Stimulated activated CD4-positive, alpha-beta T cell treated with anti-CD3 and anti-CD28 coated beads, Interleukin-4, amount 100 ng/mL, for 1 hour (primary cell): ENCODE measurements at places on chromosomes 16 and 17.

DNA sequence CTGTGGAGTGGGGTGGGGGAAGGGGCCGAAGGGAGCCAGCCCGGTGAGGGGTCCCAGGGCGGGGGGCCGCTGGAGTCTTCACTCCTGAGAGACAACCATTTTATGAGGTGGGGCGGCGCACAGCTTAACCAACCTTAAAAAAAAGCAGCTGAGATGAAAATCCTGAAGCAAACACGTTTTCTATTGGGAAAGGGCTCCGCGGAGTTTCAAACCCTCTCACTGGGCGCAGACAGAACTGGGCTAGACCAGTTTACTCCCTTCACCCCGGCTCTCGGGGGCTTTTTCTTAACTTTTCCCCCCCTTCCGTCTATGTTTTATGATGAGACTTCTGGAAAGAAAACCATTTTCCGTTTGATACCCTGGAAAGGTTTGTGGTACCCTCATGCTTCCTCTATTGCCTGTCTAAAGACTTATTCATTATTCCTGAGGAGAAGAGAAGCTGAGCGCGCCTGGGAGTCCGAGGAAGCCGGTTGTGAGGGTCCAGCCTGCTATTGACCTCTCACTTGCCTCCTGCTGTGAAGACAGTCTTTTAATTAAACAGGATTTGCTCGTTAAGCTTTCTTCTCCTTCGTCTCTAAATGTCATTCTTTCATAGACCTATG lies 482 bp upstream of the SSH2 start:
- DNase-seq: no peak

- no peak for DNase-seq
Observed at GRCh38 chr16:88382491-88383400, at the start of gene ZNF469. ZNF469 (plus strand) TSS chr16:88382959; CDS start chr16:88427471, 44,512 bp downstream.

- DNase-seq: no peak
Observed at GRCh38 chr17:4623249-4623648, 18.2 kb downstream of the ALOX15 start.

DNA sequence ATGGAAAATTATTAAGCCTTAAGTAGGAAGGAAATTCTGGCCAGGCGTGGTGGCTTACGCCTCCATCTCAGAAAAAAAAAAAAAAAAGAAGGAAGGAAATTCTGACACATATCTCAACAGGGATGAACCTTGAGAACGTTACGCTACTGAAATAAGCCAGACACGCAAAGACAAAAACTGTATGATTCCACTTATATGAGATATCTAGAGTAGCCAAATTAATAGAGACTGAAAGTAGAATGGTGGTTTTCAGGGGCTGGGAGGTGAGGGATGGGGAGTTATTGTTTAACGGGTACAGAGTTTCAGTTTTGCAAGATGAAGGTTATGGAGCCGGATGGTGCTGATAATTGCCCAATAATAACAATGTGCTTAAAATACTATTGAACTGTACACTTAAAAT lies 16.2 kb upstream of the HNF1B start:
- DNase-seq: no peak

DNA sequence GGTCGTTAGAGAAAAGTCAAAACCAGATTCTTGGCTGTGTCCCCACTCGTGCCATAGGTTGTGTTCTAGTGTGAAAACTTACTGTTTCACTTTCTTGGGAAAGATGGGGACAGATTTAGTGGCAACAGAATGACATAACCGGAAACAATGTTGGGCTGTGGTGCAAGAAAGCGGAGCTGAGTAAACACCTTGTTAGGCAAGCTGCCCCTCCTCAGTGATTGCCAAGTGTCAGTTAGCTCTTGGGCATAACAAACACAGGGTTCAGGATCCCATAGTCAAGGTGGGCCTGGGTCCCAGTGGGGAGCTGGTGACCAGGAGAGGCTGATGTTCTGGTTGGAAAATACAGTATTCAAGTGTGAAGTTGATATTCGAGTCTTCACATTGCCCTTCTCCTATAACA lies 15.4 kb downstream of the UBN1 start:
- no peak for DNase-seq

DNA sequence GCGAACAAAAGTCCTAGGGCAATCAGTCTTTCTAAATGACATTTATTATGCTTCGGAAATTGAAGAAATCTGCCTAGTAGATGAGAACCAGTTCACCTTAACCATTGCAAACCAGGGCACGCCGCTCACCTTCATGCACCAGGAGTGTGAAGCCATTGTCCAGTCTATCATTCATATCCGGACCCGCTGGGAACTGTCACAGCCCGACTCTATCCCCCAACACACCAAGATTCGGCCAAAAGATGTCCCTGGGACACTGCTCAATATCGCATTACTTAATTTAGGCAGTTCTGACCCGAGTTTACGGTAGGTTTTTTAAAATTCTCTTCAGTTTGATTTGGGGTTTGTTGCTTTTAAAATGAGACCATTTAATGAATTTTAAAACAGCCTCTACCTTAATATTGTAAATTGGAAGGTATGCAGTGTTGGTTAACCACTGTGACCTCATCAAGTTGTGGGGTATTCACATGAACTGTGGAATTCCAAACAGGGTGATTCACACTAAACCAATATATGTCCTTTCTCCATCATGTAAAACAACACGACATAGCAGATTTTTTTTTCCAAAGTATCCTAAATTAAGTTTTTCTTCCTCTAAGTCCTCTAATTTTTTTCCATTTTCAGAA lies 6.2 kb upstream of the EVI2A start:
- DNase-seq: no peak

DNA sequence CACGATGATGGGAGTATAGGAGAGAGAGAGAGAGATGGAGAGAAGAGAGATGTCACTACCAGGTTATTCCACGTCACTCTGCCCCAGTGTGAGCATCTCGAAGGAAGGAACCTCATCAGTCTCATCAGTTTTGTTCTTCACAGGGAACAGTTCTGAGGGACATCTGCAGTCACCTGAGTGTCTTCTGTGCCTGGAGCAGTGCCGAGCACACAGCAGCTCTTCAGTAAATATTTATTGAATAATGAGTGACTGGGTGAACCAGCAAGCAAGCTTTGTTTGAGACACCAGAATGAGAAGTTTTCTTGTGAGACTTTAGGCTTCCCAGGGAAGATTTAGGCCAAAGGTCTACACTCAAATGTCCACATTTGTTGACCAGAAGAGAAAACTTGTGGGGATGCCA lies 142.4 kb upstream of the IRX3 start:
- no peak for DNase-seq

DNA sequence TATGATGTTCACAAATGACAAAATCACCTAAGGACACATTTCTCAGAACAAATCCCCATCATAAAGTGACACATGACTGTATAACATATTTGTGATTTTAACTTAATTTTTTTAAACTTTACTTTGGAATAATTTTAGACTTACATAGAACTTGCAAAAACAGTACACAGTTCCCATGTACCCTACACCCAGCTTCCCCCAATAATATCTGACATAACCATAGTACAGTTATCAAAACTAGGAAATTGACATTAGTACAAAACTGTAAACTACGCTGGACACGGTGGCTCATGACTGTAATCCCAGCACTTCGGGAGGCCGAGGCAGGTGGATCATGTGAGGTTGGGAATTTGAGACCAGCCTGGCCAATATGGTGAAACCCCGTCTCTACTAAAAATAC lies 24.8 kb downstream of the CDC27 start:
- no peak for DNase-seq

GRCh38 chr16:27129401-27129800 lies 62.7 kb downstream of the C16orf82 start:
- DNase-seq: no peak

DNA sequence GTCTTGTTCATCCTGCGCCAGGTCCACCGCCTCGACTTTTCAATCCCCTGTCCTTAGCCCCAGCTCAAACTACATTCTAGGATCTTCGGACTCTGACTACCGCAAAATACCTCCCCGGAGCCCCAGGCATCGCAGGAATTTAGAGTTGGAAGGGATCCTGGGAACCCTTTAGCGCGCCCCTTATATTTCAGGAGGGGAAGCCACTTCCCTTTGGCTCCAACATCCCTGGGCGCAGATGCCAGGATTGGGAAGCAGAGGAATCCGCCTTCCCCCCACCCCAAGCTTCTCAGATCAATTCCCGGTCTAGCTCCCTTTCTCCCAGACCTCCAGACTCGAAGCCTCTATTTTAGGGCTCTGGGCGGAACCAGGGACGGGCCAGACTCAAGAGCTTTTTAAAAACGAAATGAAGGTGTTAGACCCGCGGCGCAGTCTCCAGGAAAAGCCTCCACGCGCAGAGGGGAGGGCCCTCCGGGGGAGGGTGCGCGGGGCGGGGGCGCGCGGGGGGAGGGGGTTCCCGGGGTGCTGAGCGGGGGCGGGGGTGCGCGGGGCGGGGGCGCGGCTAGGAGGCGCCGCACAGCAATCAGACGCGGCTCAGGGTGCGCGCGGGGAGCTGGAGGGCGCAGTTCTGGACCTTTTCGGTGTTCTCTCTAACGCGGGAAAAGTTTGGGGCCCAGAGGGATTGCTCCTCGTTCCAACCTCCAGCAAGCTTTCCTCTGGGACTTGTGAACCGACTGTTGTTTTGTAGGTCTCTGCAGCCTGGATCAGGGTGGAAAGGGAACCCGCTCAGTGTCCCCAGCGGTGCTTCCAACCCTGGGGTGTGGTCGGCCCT lies 1.6 kb downstream of the AHSP start:
- peak; percentile 13 for DNase-seq

DNA sequence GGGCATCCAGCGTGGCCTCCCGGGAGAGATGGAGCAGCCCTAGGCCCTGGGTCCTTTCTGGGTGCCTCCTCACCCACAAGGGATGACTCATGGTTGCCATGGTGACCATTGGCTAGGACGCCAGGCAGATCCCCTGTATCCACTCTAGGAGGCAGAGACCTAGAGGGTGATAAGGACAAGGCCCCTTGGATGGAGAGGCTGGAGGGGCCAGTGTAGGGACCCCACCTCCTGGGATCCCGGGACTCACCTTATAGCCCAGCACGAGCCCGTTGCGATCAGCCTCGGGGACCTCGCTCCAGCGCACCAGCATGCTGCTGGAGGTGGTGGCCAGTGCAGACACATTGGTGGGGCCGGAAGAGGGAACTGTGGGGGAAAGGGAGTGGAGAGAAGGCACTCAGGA lies 82.2 kb upstream of the CDC42EP4 start:
- DNase-seq: no peak

DNA sequence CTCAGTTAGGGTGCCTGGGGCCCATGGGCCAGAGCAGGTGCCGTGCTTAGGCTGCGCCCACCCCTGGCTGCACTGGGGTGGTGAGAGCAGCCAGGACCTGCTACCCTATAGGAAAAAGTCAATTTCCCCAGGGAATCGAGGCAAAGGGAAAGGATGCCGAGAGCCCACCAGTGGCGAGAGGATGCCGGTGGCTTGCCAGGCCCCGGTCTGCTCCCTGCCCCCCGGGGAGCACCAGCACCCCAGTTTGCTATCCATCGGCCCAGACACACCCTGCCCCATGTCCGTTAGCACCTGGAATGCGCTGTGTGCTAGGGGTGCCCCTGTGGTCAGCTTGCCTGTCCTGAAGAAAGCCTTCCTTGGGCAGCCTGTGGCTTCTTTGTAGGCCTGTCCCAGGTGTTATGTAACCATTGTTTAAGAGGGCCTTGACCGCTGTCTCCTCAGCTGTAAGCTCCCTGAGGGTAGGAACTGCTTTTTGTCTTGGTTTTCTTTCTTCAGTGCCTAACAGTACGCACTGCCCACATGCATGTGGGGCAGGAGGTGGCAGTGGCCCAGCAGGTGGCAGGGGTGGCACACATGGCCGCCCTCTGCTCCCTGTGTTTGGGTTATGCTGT lies 40.8 kb downstream of the NT5M start:
- no peak for DNase-seq

- no peak for DNase-seq
Observed at GRCh38 chr17:44568945-44569858, 11.9 kb downstream of the FZD2 start.

- DNase-seq: no peak
Observed at GRCh38 chr17:34305606-34306005, 13.6 kb upstream of the CCL8 start.

DNA sequence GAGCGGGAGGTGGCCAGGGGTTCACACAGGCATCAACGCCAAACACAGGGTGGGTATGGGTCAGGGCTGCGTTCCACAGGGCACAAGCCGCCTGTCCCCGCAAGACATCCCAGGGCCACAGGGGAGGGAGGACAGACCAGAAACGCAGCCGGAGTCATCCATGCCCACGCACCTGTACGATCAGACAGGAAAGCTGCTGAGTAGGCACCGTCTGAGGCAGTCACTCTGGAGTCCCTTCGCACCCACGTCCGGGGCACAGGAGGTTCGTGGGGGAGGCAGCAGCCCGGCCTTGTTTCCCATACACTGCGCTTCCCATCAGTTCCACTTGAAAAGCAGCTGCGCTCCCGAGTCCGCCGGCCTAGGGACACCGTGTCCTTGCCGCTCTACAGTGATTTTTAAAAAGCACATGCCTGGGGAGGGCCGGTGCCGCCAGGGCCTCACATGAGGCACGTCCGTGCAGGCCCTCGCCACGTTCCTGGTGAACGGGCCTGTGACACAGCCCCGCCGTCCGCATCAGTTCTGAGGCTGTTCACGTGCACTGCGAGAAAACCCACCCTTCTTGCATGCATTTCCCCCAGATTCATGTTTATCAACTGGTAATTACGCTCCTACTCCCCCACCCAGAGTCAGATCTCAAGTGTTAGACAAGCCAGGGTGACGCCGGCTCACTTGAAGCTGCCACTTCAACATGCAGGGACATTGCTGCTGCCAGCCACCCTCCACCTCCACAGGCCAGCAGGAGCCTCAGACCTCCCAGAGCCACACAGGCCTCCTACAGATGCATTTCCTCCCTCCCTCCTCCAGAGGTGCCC lies 34.8 kb downstream of the WDR45B start:
- no peak for DNase-seq

GRCh38 chr16:21274172-21274726 lies 3.8 kb downstream of the CRYM start:
- DNase-seq: no peak

DNA sequence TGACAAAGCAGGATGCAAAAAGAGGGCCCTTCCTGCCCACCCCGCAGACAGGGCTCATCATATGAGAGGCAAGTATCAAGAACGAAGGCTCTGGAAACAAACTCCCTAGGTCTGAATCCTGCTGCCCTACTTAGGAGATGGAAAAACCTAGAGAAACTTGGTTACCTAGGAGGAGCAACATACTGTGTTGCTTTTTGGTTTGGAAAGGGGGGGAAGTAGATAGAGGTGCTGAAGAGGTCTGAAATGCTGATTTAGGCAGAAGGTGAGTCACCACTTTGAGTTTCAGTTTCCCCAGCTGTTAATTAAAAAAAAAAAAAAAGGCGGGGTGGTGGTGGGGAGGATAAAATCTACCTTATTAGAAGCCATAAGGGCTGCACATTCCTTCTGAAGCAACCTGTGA lies 1.5 kb downstream of the N4BP1 start:
- DNase-seq: no peak
